SHP77 treated with DMSO at 0.1 percent for 48 hours (cell line): ENCODE measurements at places on chromosomes 7 and 10.
A peak's percentile ranks its signal among the peaks of the same experiment; 100 is the strongest.

DNA sequence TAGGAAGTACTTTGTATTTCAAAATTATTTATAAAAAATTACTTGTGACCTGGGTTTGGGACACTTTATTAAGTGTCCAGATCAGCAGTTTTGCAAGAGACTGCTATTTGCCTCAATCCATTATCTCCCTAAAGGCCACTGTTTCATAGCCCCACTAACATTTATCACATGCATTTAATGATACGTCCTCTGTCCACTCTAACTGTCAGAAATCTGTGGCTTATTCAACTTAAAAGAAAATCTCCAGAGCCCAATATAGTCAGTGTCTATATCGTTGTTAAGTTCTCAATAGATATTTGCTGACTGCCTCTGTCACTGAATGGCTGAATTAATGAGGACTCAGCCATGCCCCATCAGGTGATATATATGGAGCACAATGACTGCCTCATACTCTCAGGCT, 553.9 kb upstream of the POM121L12 start:
- DNase-seq, result no peak

GRCh38 chr7:11188529-11189310, 215.0 kb downstream of the PHF14 start:
- no peak for DNase-seq

GRCh38 chr7:2709553-2710285, 21.7 kb downstream of the AMZ1 start:
- DNase-seq, result peak; percentile 83

DNA sequence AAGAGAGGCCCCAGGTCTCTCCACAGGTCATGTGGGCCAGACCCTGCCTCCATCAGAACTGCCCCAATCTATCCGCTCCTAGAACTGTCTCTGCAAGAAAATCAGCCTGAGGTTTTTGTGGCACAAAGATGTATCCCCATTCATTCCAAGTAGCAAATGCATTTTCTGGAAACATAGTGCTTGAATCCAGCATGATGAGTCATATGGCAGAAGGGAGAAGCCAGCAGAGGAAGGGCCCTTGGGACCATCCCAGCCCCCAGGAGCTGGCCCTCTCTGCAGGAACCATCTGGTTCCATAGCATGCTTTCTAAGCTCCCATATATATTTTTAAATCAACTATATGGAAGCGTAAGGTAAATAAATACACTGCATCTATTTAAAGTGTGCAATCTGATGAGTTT, 563.2 kb downstream of the GALNT17 start:
- no peak for DNase-seq

- DNase-seq, result no peak
These were observed 70.6 kb downstream of the STEAP1B start for GRCh38 chr7:22429386-22429785.

DNA sequence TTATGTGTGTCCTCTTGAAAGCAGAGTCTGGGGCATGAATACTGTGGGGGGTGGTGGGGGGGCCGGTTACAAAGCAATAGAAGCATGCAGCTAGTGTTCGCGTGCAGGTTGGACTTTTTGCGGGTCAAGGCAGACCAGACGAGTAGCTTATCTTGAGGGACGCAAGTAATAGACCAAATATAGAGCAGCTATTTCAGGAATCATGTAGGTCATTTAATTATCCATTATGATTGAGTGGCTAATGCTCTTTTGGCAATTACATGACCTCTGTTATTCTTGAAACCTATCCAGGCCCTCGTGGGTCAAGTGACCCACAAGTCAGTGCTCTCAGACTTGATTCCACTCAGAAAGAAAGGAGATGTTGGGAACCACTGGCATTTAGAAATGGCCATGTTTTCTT, 93.0 kb downstream of the BTRC start:
- DNase-seq, result no peak

DNA sequence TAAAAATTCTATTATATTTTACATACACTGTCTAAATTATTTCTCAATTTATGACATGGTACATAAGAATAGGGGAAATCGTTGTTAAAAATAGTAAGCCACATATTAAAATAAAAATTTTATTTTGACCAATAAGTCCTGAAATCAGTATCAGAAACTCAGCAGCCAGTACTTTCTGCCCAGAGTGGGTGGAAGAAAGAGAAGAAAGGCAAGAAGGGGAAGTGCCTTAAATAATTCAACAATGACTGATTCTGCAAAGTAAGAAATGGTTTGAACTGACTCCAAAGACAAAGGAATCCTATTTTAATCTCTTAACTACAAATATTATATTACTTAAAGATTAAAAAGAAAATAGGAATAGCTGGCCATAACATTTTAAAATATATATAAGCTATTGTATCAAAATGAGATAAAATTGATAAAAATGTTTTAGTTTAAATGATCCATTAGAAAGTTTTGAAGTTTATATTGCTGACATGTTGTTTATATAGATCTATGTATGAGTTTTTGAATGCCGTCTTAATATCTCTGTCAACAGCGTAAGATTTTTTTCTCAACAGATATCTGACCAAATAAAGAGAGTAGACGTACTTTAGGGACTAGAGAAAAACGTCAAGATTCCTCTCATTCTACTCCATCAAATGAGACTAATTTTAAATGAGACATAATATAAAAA, 30.2 kb upstream of the NRCAM start:
- no peak for DNase-seq

- no peak for DNase-seq
These were observed 5.7 kb upstream of the CXCL12 start for GRCh38 chr10:44390585-44391072.

DNA sequence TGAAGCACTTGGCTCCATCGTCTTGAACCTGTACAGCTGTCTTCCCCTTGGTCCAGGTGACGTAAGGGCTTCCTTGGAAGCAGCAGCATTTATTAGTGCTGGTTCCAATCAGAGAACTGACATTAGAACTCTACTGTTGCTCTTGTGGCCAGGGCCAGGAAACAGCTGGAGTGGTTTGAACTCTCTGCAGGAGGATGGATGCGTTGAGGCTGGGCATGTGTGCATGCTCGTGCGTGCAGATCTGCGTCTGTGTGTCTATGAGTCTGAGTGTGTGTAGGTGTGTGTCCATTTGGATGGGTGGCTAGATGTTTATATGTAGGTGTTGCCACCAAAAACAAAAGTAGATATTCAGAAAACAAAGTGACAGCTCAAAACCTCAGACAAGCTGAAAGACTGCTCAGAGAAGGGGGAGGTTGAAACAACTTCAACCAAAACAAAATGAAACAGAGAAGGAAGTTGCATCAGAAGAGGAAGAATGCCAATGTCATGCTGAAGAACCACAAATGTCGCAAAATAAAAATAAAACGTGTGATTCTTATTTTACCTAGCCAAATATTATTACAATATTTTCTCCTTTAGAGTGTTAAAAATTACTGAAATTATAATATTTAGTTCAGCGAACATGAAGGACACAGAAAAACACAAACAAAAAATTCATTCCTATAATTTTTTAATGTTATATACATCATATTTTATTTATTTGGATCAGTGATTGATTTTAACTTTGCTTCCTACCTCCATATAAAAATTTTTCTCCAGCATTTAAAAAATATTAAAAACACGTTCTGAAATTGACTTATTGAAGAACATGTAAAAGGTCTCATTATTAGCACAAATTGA, 96.1 kb upstream of the MKLN1 start:
- DNase-seq, result no peak

DNA sequence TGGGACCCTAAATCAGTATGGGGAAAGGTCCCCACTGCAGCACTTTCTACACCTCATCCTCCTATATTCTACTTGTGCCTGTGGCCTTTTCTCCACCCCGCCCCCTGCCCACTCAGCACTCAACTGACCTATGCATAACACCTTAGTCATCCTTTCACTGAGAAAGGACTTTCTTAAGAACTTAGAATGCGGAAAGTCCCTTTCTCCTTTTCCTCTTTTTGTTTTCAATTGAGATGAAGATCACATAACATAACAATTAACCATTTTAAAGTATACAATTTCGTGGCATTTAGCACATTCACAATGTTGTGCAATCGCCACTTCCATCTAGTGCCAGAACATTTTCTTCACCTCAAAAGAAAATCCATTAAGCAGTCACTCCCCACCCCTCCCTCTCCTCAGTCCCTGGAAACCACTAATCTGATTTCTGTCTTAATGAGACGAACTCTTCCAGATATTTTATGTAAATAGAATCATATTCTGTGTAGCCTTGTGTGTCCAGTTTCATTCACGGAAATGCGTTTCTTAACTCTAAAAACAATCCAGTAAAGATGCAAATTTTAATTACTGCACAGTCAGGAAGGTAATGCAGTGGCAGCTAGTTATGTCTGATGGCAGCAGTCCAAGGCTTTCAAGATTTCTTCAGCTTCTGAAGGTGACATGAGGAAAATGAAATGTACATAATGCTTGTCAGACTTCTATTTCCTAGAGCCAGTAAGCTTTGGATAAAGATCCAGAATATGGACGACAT, 41.7 kb downstream of the FAS start:
- DNase-seq, result no peak

DNA sequence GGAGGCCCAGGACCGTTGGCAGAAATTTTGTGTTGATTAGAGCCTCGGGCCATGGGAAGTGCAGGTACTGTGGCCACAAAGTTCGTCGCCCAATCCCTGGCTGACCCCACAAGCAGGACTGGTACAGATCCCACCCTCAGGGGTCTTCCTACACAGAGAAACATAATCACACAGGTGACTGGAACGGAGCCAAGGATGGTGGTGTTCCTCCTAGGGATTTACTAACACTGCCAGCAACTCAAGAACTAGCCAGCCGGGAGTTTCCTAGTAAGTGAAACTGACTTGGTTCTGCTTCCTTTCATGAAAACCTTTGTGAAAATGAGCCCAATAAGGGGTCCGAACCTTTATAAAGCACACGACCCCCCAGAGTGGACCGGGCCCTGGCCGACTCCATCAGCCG, 5.7 kb downstream of the CUX1 start:
- no peak for DNase-seq
